GM03348 (cell line): ENCODE measurements at places on chromosomes 6 and 20.
A peak's percentile ranks its signal among the peaks of the same experiment; 100 is the strongest.

- no peak for DNase-seq
Measured at GRCh38 chr20:57108742-57109570, 157.5 kb downstream of the BMP7 start.

GRCh38 chr20:11716239-11716944 is 201.3 kb upstream of the BTBD3 start:
- peak; percentile 59 for DNase-seq

DNA sequence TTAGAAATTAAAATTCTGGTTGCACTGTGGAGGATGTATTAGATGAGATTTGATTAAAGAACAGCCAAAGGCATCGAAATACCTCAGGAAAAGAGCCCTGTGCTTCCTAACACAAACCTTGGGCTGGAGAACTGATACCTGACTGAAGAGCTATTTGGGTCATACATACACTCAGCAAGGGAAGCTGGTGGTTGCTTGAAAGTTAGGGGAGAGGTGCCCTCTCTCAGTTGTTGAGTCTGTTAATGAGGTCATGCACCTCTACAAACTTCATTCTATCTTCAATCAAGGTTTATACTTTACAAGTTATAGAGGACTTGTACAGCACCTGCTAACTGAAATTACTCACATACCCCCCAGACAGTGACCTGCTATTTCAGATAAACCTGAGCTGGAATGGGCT is 25.5 kb downstream of the FAM184A start:
- DNase-seq, result no peak

GRCh38 chr20:44429017-44429339 is 46.7 kb upstream of the TTPAL start:
- no peak for DNase-seq

DNA sequence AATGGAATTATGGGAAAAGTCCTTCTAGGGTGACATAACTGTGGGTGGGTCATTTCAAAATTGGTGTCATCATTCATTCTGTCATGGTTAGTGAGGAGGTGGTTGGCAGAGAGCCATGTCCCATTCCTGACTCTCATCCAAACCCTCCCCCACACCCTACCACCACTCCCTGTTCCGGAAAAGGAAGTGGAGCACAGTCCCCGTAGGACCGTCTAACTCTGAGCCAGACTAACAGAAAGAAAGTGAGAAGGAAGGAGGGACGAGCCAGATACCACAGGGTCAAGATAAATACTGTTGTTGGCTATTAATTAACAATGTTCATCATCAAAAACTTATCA is 4.8 kb downstream of the TRIM10 start:
- DNase-seq, result peak; percentile 48

DNA sequence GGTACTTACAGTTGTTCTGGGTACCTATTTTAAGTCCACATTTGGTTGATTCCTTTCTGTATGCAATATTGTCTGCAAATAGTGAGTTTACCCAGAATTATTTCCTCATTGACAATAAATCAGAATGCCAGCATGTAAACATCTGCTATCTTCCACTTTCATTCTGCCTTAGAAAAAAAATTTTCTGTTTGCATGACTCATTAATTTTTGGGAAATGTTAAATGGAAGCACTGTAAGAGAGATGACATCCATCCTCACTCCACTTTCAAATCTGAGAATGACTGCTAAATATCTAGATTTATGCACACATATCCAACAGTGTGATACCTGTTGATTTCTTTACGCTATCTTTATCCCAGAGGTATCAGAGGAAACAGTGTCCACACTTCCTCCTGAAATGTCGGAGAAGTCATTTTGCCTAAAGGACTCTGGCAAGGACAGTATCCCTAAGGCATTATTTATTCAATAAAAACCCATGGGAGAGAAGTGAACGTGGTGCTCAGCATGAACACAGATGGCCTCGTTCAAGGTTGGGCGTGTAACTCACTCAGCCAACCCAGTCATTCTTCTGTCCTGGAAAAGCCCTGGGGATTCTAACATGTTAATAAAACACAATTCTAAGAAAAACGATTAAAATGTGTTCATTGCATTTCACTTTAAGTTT is 780.9 kb downstream of the QKI start:
- no peak for DNase-seq

DNA sequence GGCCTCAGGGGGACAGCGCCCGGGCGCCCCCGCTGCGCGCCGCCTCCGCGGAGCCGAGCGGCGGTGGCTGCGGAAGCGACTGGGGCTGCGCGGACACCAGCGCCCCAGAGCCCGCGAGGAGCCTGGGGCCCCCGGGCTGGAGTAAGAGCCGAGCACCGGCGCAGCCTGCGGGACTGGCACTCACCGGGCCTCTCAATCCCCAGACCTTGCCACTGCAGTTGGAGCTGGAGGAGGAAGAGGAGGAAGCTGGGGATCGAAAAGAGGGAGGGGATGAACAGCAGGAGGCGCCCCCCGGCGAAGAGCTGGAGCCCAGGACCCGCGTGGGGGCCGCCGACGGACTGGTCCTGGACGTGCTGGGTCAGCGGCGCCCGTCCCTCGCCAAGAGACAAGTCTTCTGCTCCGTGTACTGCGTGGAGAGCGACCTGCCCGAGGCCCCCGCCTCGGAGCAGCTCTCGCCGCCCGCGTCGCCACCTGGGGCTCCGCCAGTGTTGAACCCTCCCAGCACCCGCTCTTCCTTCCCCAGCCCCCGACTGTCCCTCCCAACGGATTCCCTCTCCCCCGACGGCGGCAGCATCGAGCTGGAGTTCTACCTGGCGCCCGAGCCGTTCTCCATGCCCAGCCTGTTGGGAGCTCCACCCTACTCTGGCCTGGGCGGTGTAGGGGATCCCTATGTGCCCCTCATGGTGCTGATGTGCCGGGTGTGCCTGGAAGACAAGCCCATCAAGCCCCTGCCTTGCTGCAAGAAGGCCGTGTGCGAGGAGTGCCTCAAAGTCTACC is 590 bp downstream of the RNF217 start:
- DNase-seq, result peak; percentile 64

DNA sequence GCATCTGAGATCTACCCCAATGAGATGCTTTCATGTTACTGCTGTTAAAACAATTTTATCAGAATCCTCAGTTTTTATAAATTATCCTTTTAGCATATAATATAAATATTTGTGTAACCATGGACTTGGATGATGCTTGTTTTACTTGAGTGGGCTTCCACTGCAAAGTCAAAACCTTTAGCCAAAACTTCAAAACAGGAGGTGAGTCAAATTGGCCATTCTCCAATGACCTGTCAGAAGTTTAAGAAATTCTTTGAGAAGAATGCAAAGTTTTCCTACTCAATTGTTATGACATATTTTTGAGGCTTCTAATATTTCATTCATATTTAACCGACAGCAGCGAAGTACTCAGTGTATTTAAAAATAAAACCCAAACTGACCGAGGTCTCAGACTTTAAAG is 507.9 kb downstream of the EYS start:
- DNase-seq, result no peak

DNA sequence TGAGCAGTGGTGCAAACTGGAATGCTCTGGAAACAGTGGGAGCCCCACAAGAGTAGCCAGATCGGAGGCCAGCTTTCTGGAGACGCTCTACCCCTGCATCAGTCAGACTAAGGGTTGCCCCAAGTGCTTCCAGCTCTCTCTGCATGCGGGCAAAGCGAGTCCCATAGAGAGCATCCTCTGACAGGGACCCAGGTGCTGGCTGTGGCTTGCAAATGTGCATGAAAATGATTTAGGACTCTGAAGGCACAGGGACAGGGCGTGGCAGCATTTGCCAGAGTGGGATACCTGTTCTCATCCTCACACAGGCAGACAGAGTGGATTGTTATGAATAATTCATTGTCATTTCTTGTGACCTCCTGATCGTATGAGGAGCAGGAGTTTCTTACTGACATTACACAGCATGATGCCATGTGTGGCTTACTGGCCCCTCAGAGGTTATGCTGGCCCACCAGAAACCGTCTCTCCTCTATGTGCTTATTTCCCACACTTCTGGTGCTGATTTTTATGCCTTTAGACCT is 10.3 kb downstream of the RIN2 start:
- no peak for DNase-seq

DNA sequence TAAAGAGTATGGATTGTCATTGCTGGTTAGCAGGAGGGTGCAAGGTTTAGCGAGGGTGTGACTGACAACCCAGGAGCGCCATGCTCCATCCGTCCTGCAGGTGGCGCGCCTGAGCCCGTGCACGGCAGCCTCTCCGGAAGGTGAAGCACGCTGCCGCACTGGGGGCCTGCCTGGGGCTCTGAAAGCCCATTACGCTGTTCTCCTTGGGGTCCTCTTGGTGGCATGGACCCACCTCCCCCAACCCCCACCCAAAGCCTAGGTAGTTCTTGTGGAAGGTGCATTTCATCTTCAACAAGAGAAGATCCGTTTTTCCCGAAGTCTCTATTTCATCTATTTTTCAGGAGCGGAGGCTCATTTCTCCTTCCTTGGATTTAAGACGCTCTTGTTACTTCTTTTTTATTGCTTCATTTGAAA is 197.4 kb upstream of the KCNG1 start:
- peak; percentile 55 for DNase-seq

DNA sequence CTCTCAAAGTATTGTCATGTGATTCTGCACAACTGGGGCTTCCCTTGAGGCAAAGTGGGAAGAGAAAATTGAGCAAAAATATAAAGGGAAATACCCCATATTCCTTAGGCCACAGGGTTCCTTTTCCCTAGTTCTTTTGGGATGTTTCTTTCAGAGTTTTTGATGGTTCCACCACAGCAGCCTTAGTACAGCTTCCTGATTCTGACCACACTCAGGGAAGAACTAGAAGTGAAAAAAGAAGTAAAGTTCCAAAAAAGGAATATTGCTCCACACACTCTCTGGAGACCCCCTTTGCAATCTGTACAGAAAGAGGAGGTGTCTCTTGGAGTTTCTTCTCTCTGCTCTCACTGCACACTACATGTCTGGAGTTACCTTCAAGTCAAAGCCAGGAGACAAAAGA is 27.9 kb upstream of the HLA-DQA2 start:
- no peak for DNase-seq

GRCh38 chr6:35512740-35513139 is at the start of gene TULP1:
TULP1 (minus strand) TSS chr6:35512896; CDS start chr6:35512858, 38 bp downstream.
- no peak for DNase-seq

GRCh38 chr6:138594758-138595140 is 95.5 kb upstream of the NHSL1 start:
- DNase-seq, result no peak

GRCh38 chr6:112626468-112627082 is 279.4 kb downstream of the RFPL4B start:
- peak; percentile 45 for DNase-seq

- DNase-seq, result no peak
Measured at GRCh38 chr6:48486876-48487275, 375.9 kb upstream of the PTCHD4 start.

GRCh38 chr20:37841389-37841788 is 61.5 kb upstream of the VSTM2L start:
- no peak for DNase-seq
